ENCODE measurements at places on chromosomes 7 and 10.
A peak's percentile ranks its signal among the peaks of the same experiment; 100 is the strongest.

DNA sequence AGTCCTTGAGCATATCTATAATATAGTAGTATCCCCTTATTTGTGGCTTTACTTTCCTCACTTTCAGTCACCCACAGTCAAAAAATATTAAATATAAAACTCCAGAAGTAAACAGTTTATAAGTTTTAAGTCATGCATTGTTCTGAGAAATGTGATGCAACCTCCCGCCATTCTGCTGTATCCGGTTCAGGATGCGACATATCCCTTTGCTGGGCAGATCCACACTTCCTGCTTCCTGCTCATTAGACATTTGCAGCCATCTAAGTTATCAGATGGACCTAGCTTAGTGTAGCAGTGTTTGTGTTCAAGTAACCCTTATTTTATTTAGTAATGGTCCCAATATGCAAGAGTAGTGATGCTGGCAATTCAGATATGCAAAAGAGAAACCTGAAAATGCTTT lies 38.9 kb upstream of the BMS1 start:
- no peak for DNase-seq

DNA sequence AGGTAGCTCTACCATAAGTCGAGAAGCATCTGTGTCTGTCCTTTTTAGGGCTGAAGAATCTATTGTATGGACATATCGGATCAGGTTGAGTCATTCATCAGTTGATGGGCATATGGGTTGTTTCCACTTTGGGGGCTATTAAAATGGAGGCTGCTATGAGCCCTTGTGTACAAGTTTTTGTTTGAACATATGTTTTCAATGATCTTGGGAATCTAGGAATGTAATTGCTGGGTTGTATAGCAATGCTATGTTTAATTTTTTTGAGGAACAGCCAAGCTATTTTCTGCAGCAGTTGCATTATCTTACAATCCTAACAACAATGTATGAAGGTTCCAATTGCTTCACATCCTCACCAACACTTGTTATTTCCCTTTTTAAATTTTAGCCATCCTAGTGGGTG lies 46.4 kb upstream of the HABP2 start:
- no peak for DNase-seq

- no peak for DNase-seq
These were observed 87.8 kb downstream of the HDAC9 start for GRCh38 chr7:18583305-18583704.

- no peak for DNase-seq
These were observed 16.8 kb upstream of the RAMP3 start for GRCh38 chr7:45140827-45141226.

- DNase-seq: no peak
These were observed 19.2 kb downstream of the DUSP5 start for GRCh38 chr10:110516815-110517492.

DNA sequence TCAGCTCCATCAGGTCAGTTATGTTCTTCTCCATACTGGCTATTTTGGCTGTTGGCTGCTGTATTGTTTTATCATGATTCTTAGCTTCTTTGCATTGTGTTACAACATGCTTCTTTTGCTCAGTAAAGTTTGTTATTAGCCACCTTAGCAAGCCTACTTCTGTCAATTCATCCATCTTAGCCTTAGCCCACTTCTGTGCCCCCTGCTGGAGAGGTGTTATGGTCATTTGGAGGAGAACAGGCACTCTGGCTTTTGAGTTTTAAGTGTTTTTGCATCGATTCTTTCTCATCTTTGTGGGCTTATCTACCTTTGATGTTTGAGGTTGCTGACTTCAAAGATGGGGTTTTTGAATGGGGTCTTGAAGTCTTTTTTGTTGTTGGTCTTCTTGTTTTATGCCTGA lies 204.6 kb upstream of the FOXP2 start:
- no peak for DNase-seq

- DNase-seq: no peak
These were observed 65.7 kb downstream of the MYL10 start for GRCh38 chr7:101563198-101563901.

- no peak for DNase-seq
These were observed 448.5 kb downstream of the XPNPEP1 start for GRCh38 chr10:109474812-109475211.

DNA sequence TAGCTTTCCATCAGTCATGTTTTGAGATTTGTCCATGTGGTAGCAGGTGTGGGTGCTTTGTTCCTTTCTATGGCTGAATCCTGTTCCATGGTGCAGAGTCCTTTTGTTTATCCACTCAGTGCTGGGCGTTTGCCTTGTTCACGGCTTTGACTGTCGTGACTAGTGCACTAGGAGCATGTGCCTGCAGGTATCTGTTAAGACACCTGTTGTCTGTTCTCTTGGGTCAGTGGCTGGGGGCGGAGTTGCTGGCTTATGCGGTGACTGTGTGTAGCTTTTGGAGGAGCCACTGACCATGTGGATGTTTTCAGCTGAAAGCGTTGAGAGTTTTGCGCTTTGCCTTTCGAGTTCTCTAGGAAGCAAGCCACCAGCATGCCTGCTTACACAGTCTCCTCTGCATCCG lies 573.1 kb upstream of the FOXK1 start:
- DNase-seq: no peak

- DNase-seq: peak; percentile 38
These were observed 27.1 kb downstream of the PRLHR start for GRCh38 chr10:118568327-118568848.

DNA sequence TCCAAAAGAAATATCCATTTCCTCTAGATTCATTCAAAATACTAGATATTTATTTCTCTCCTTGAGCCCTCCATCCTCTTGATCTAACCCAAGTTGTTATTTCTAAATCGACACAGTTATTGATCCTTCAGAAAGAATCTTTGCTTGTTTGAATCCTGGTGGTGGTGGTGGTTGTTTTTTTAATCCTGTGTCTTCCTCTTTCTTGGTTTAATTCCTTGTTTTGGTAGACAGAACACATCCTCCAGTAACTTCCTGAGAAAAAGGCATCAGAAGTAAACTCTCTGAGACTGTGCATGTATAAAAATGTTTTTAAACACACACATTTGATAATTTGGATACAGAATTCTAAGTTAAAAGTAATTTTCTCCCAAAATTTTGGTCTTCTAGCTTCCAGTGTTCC lies 49.9 kb downstream of the SIRT1 start:
- DNase-seq: no peak

DNA sequence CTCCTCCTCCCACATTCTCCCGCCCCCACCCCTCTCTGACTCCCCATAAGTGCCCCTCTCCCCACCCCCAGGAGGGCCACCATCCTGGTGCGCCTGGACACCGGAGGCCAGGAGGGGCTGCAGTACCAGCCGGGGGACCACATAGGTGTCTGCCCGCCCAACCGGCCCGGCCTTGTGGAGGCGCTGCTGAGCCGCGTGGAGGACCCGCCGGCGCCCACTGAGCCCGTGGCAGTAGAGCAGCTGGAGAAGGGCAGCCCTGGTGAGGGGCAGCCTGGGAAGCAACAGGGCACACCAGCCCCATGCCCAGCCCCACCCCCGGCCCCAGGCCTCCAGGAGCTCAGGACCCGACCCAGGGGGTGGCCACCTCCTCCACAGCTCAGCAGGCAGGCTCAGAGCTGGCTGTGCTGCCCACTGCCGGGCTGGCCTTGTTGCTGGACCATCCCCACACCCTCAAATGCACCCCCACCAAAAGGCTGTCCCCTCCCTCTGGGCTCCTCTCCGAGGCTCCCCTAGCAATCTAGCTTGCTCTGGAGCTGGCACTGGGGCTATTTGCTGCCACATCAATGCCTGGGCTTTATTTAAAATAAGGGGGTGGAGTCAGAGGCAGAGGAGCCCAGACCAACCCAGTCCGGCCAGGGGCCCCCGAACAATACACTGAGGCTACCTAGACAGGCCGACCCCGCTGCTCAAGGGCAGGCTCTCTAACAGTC lies 14.8 kb downstream of the ATG9B start:
- no peak for DNase-seq

DNA sequence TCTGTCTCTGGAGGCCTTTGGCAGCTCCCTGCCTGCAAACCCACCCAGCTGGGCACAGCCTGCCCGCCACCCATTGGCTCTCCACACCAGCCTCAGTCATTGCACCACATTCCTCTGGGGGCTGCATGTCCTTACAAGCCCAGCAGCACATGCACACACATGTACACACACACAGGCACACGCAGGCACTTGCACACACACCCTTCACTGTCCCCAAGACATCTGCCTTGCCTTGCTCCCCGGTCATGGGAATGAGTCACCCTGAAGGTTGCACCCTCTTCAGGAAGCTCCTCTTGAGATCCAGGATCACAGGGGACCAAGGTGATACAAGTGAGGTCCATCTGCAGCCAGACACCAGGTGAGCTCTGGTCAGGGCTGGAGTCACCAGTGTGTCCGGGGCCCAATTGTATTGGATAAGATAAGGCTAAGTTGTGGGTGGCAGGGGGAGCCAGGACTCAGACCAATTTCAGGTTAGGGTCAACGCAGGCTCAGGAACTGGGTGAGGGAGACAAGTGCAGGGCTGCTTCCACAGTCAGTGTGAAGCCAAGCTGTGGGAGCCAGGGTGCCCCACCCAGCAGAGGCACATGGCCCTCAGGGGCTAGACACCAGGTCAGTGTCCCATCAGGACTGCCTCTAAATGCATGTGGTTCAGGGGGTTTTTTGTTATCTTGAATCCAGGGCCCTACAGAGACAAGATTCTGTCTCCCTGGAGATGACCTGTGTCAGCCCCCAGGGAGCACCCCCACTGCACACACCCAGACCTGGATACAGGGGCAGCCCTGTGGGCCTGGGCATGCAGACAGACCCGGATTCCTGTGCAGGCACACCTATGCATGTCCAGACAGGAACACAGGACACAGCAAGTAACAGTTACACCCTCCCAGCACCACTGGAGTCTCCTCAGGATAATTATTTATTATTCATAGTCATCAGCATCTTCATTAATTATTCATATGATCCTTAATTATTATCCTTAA lies 33.8 kb downstream of the KCNH2 start:
- no peak for DNase-seq

DNA sequence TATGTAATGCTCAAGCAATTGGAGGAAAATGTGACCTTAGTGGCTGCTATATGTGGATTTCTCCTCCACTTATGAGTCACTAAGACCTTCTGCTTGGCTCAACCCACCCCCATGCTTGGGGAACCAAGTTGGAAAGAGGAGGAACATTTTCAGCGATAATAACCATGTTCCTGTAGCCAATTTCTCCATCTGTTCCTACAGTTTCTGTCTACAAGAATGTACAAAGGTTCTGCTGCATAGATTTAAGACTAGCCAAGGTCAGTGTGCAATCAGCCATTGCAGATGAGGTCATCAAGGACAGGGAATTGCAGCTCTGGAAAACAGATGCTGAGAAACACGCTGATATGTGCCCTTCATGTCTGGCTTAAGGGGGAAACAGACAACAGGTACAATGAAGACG lies 5.6 kb upstream of the NRCAM start:
- no peak for DNase-seq

DNA sequence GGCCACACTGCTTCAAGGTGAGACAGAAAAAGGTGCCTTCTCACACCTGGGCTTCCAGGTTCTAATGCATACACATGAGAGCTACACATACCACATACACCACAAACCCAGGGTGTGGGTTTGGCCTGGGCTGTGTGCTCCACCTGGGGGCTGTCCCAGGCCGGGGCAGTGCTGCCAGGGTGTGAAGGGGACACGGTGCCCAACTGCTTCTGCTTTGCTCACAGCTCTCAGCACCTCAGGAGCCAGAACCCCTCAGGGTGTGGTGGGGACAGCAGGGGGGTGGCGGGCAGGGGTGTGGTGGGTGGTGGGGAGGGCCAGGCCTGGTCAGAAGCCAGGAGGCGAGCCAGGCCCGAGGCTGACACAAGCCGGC lies 51.1 kb downstream of the TMEM209 start:
- no peak for DNase-seq

GRCh38 chr10:76763376-76763775 lies 874.2 kb downstream of the KCNMA1 start:
- no peak for DNase-seq

DNA sequence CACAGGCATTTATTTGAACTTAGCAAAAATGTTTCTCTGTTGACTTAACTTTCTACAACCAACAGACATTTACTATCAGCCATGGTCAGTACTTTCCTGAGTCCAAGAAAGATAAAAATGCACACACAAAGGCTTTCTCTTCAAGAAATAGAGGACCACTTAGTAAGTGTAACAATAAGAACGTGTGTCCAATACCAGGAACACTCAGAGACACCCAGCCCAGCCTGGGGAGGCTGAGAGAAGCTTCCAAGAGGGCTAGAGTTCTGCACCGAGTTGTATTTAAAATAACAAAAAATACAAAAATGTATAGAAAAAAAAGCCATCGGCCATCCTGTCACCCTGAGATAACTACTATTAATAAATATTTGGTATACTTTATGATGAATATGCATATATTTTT lies 35.8 kb downstream of the VSTM4 start:
- no peak for DNase-seq

DNA sequence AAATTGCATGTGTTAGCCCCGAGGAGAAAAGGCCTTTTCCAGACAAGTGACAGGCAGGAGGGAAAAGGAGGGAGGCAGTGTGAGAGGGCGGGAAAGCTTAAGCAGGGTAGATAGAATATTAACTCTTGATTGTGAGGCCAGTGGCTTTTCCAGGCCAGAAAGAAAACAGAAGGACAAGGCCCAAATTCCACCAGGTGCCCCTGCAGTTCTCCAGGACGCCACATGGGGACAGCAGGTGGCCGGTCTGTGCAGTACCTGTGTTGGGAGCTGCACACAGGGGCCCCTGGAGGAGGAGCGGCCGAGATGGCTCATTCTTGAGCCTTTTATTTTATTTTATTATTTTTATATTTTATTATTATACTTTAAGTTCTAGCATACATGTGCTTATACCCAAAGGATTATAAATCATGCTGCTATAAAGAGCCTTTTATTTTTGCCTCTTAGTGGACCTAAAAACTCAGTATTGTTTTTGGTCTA lies 141.3 kb upstream of the KLF14 start:
- DNase-seq: peak; percentile 66

DNA sequence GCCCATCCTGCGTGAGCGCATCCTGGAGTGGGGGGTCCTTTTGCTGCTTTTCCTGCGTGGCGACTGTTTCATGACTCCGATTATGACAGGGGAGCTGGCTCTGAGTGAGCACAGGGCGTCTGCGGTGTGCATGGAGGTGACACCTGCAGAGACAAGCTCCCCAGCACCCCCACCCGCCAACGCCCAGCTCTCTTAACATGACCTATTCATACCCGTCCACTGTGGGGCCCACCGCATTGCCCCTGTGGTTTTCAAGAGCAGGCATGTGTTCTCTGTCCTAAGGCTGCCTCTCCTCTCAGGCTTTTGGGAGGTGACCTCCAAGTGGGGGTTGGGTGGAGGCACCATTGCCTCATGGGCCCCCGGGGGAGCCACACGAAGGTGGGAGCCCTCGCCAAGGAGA lies 500.7 kb downstream of the TCERG1L start:
- DNase-seq: no peak

DNA sequence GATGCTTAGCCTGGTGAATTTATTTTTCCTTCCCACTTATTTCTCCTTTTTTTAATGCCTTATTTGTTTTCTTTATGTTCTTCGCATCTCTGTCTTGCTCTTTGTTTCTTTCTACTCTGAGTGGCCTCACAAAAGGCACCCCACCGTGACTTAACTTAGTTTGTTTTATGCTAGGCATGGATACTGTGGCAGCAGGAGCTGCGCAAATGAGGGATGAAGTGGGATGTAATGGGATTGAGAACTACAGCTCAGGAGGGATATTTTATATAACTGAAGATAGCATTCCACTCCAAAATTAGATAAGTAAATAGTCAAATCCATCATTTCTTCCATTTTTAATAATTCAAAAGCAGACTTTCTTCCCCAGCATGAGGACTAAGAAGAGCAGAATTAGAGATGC lies 1.7 kb upstream of the CACNA2D1 start:
- DNase-seq: peak; percentile 69

- DNase-seq: no peak
These were observed 270.1 kb upstream of the MTPN start for GRCh38 chr7:136247211-136247610.
